ENCODE measurements at places on chromosomes 3 and 15.

DNA sequence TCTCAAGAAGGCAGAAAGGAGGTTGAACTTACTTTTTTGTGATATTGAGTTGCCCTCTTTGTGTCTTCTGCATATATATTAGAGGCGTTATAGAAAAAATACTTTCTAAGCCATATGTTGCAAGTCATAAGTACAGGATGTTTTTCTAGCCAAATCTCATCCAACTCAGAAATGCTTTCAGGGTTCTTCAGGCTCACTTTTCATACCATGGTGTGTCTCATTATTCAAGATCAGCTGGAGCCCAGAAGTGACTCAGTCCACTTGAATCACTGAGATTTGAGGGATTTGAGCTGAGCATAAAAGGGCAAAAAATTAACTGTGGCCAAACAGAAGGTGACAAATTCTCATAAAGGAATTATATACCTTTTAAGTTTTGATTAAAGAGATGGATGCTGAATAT lies 157.3 kb downstream of the WNT5A start:
- no peaks in the 10 kb centered on the region for H3K4me1 ChIP-seq
- H3K4me3 ChIP-seq, result no peak overlapping the region
- H3K27me3 ChIP-seq, result no peaks in the 10 kb centered on the region
- no peak overlapping the region for H3K27ac ChIP-seq

DNA sequence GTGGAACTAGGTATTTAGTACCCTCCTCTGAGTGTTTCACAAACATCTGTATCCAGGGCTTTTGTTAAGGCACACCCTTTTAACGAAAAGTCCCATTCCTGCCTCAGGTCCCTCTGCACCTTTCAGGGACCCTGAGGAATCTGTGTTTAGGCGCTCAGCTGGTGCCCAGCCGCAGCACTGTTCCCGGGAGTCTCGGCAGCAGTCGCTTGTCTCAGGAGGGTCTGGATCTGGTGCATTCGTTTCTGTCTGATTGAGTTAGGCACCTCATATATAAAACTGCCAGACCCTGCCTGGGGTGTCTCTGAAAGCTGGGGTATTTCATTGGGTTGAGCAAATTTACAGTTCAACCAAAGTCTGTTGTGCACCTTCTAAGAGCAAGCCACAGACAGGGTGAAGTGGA lies 162.8 kb upstream of the TOPAZ1 start:
- H3K4me1 ChIP-seq, result no peaks in the 10 kb centered on the region
- no peak for DNase-seq
- H3K4me3 ChIP-seq, result no peak overlapping the region
- no peaks in the 10 kb centered on the region for H3K27me3 ChIP-seq

DNA sequence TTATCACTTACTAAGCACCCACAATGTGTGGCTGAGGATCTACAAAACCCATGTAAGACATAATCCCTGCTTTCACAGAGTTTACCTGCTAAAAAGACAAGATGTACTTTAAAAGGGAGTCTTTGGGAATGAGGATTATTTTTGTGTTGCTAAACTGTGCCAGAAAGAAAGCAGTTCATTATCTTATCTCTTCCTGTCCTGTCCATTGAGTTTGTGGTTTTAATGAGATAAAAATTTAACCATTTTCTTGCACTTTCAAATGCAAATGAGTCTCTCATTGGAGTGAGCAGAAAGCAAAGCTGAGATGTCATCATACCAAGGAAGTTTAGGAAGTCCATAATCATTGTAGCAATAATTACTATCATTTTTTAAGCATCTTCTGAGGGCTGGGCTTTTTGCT lies 231.2 kb upstream of the ADAMTS9 start:
- H3K36me3 ChIP-seq, result no peaks in the 10 kb centered on the region
- H3K27ac ChIP-seq, result no peak overlapping the region
- no peak overlapping the region for H3K4me3 ChIP-seq
- no peaks in the 10 kb centered on the region for H3K27me3 ChIP-seq
- no peak for DNase-seq

DNA sequence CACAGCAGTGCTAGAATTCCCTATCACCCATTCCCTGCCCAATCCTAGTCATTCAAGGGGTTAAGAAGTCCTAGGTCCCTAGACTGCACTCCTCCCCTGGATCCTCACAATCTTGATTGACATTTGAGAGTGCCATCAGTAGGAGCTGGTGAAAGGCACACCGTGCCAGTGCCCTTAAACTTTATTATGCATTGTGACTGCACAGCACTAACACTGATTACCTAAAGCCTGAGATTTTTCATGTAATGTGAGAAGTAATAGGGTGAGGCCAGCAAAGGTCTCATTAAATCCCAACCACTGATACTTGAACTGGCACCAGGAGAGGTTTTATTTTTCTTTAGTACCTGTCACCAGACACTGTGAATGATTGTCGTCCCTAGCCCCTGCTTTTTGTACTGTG lies 16.3 kb downstream of the GXYLT2 start:
- H3K27me3 ChIP-seq, result no peaks in the 10 kb centered on the region
- no peak overlapping the region for H3K4me3 ChIP-seq
- no peaks in the 10 kb centered on the region for H3K4me1 ChIP-seq
- H3K36me3 ChIP-seq, result no peaks in the 10 kb centered on the region
- DNase-seq, result no peak

DNA sequence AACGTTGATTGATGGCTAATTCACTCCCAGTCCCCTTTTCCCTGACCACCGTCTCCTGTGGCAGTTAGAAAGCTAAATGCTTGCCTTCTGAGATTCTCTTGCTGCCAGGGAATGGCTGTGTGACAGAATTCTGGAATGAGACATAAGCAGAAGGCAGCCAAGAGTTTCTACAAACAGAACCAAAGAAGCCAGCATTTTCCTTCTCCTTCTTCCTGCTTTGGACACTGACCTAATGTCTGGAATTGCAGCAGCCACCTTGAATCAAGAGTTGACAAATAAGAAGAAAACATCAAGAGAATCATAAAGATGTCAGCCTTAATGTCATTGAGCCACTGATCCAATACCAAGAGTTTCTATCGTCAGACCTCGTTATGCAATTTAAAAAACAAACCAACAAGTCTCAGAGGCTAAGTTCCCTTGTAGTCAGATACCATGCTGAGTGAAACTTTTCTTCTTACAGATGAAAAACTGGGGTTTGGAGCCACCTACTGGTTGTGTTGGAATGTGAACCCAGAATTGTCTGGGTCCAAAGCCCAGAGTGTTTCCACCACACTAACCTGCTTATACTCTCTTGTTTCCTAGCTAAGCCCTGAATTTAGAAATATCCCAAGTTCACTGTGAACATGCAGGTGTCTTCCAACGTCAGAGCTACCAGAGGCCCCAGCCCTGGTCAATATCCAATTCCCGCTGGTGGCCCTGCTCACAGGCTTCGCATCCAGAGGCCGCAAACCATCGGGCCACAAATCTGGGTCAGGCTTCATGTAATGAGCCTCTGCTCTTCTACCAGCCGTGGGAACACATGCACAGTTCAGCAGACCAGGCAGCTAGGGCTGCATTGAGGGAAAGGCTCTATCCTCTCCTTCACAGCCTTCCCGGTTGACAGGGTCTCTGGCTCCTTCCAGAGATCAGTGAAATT lies 42.5 kb downstream of the MCF2L2 start:
- H3K4me3 ChIP-seq, result no peak overlapping the region
- no peaks in the 10 kb centered on the region for H3K36me3 ChIP-seq
- H3K27me3 ChIP-seq, result no peaks in the 10 kb centered on the region
- DNase-seq, result peak; percentile 33

- peaks cover 3% of the 10 kb centered on the region for H3K4me1 ChIP-seq
- no peak for DNase-seq
- H3K27ac ChIP-seq, result no peak overlapping the region
- H3K27me3 ChIP-seq, result no peaks in the 10 kb centered on the region
- no peak overlapping the region for H3K4me3 ChIP-seq
Observed at GRCh38 chr15:63331456-63331855, 50.2 kb downstream of the CA12 start.

GRCh38 chr15:39922462-39923092 lies 2.5 kb upstream of the GPR176 start:
- H3K36me3 ChIP-seq, result no peaks in the 10 kb centered on the region
- no peak for DNase-seq
- H3K4me3 ChIP-seq, result no peak overlapping the region
- peaks cover 16% of the 10 kb centered on the region for H3K27me3 ChIP-seq

- peak; percentile 46 for DNase-seq
- no peaks in the 10 kb centered on the region for H3K27me3 ChIP-seq
- H3K27ac ChIP-seq, result no peak overlapping the region
Observed at GRCh38 chr15:61661791-61662190, 398.5 kb downstream of the VPS13C start.

DNA sequence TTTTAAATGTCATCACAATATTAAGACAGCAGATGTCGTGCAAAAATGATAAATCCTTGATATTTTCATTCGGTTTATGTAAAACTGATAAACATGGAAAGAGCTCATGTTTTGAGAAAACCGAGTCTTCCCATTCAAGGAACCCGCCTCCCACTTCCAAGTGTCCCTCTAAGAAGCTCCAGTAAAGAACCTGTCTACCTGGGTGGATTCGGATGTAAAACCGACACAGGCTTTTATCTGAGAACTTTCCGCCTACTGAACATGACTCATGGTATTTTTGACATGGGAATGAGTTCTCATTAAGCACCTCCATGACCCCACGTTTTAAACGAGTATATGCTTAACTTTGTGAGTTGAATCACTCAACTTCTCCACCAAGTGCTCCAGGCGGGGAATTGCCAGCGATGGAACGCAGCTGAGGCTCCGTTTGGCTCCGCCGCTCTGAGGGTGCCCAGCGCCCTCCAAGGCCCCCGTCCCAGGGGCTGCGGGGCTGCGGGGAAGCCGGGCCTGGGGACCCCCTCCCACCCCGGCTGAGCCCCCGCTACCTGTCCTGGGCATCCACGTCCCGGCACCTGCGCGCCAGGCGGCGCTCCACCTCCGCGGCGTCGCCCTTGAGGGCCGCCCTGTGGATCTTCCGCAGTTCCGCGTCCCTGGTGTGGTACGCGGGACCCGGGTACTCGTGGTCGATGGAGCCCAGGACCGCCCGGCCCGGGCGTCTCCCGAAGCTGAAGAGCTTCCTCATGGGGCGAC lies 119.9 kb downstream of the LMLN start:
- H3K4me3 ChIP-seq, result peak overlapping the region; percentile 37
- H3K4me1 ChIP-seq, result peaks cover 3% of the 10 kb centered on the region
- H3K27ac ChIP-seq, result no peak overlapping the region
- peaks cover 70% of the 10 kb centered on the region for H3K27me3 ChIP-seq
- no peaks in the 10 kb centered on the region for H3K36me3 ChIP-seq
- DNase-seq, result no peak

DNA sequence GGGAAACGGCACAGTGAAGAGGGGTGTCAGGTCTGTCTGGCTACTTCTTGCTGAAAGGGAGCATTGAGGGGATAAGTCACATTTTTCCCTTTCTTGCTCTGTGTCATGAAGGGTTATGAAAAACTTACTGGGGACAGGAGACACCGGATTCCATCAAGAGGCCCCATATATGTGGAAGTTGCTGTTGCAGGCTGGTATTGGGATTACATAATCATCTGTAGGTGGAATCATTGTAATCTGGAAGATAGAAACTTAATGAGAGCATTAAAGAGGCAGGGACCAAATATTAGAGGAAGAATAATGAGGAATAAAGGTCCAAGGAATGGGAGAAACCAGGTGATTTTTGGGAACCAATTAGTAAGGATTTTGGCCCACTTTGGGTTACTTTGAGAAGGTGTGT lies 4.2 kb upstream of the TCAIM start:
- DNase-seq, result no peak
- H3K27me3 ChIP-seq, result no peaks in the 10 kb centered on the region
- H3K4me3 ChIP-seq, result no peak overlapping the region
- H3K36me3 ChIP-seq, result no peaks in the 10 kb centered on the region
- H3K4me1 ChIP-seq, result peaks cover 10% of the 10 kb centered on the region
- no peak overlapping the region for H3K27ac ChIP-seq

- no peaks in the 10 kb centered on the region for H3K27me3 ChIP-seq
- no peak for DNase-seq
- no peak overlapping the region for H3K4me3 ChIP-seq
- no peak overlapping the region for H3K27ac ChIP-seq
- no peaks in the 10 kb centered on the region for H3K4me1 ChIP-seq
Observed at GRCh38 chr3:197392961-197393360, 94.5 kb upstream of the DLG1 start.

GRCh38 chr3:3628676-3629328 lies 170.4 kb upstream of the LRRN1 start:
- no peaks in the 10 kb centered on the region for H3K27me3 ChIP-seq
- H3K36me3 ChIP-seq, result no peaks in the 10 kb centered on the region
- no peak for DNase-seq

DNA sequence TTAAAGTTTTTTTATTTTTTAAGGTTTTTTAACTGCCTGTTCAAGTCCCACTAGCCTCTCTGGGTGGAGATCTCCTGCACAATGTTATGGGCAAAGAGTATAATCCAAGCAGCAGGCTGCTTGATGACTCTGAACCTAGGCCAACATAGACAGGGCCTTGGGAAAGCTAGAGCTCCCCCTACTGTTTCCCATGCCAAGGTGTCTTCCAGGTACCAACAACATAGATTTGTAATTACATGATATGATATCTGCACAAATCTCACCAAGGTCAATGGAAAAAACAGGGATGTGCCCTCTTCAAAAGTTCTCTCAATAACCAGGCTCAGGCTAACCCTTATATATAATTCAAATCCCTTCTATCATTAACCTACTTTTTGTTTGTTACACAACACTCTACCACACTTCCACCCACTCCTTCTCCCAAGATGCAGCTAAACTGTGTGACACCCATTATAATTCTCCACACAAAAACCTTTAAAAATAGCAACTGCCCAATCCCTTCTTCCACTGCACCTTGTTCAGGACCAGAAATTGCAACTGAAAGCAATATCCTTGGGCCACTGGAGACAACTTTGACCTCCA lies 43.8 kb downstream of the RBM15B start:
- no peak overlapping the region for H3K27ac ChIP-seq
- no peaks in the 10 kb centered on the region for H3K36me3 ChIP-seq
- no peaks in the 10 kb centered on the region for H3K4me1 ChIP-seq
- no peaks in the 10 kb centered on the region for H3K27me3 ChIP-seq
- DNase-seq, result peak; percentile 21

DNA sequence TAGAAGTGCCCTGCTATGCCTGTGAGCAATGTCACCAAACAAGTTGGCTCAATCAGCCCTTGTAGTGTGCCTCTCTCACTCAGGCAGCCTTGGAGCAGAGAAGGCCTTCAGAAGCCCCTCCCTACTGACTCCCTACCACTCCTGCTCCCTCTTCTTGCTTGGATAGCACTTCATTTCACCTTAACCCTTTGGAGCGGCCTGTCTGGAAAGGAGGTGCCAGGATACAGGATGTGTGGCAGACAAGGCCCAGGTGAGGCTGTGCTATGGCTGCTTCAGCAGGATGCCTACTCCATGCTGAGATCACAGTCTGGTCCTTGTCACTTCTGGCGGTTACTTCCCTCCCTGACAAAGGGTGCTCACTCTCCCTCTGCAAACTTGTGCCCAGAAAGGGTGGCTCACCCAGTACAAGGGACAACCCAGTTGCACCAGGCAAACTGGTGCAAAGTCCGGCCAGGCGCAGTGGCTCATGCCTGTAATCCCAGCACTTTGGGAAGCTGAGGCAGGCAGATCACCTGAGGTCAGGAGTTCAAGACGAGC lies 1.1 kb downstream of the MON1A start:
- H3K4me1 ChIP-seq, result peaks cover 22% of the 10 kb centered on the region
- no peaks in the 10 kb centered on the region for H3K27me3 ChIP-seq
- no peak for DNase-seq
- H3K36me3 ChIP-seq, result no peaks in the 10 kb centered on the region
- peak overlapping the region; percentile 60 for H3K4me3 ChIP-seq
